Endodermal cell (in vitro differentiated cells): ENCODE measurements at places on chromosomes 4 and X. TPM values are rescaled to one million over a fixed set of nuclear protein-coding genes. Genes with fewer than 3 reads are reported as not detected.

DNA sequence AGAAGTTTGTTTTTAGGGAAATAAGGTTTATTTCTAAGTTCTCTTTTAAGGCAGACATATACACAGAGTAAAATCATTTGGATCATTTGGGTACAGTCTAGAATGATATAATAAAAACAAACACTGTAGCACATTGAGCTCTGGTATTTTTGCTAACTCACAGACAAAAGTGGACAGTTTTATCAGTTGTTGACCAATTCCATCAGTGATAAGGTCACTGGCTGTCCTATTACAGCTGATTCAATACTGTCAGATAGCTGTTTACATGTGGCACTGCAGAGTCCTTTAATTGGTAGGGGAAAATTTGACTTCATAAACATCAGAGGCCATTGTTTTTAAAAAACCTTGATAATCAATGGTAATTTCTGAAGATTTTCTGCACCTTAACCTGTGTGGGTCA, 3.5 kb downstream of the IBSP start:
- H3K36me3 ChIP-seq: no peaks in the 10 kb centered on the region
- no peaks in the 10 kb centered on the region for H3K27me3 ChIP-seq
- no peaks in the 10 kb centered on the region for H3K4me1 ChIP-seq
- no peak overlapping the region for H3K4me3 ChIP-seq

DNA sequence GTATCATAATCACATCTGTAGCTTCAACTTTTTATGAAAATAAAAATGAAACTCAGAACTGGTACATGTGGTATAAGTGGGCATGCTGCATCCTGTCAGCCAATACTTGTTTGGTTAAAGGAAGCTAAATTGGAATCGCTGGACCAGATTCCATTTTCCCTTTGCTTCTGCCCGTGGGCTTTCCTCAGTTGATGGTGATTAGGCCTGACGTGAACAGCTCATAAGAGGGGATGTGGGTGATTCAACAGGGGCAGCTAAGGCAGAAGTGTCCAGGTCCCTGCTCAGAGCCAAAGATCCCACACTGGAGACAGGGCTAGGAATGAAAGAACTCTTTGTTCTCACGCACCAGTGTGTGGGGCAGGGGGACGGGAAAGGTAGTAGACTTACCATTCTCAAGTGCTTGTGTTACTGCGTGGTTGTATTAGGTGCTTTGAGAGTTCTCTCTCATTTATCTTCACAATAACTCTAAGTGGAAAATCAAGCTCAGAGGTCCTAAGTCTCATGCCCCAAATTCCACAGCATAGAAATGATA, 63.2 kb upstream of the GUCY1A1 start:
- no peaks in the 10 kb centered on the region for H3K4me1 ChIP-seq
- no peaks in the 10 kb centered on the region for H3K27me3 ChIP-seq
- DNase-seq: no peak

The HTN3 gene
- not detected in 3 replicates for total RNA-seq

- no peak for DNase-seq
- no peak overlapping the region for H3K27ac ChIP-seq
- H3K36me3 ChIP-seq: no peaks in the 10 kb centered on the region
- H3K27me3 ChIP-seq: no peaks in the 10 kb centered on the region
- no peak overlapping the region for H3K4me3 ChIP-seq
Measured at GRCh38 chrX:150575419-150575814, 7.0 kb downstream of the MTM1 start.

The GATA1 gene
- total RNA-seq: not detected in 2 replicates

DNA sequence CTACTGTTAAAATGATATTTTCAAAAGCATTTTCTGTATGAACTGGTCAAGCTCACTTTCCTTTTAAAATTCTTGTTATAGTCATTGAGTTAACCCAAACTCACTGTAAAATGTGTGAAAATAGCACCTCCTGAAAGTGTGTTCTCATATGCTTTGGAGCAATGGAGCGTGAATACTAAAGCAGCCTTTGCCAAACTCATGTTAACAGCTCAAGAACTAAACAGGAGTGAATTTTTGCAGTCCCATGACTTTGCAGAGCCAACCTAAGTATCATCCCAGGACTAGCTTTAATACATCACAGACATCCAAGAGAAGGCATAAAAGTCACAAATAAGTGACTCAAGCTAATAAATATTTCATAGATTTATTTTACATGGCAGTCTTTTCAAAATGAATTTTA, 2.3 kb downstream of the AMMECR1 start:
- DNase-seq: no peak
- no peaks in the 10 kb centered on the region for H3K27me3 ChIP-seq
- no peaks in the 10 kb centered on the region for H3K36me3 ChIP-seq
- no peaks in the 10 kb centered on the region for H3K4me1 ChIP-seq
- no peak overlapping the region for H3K27ac ChIP-seq
- H3K4me3 ChIP-seq: peak overlapping the region; percentile 95

The AFF2 gene
- 3.7 TPM in 2 replicates for total RNA-seq

DNA sequence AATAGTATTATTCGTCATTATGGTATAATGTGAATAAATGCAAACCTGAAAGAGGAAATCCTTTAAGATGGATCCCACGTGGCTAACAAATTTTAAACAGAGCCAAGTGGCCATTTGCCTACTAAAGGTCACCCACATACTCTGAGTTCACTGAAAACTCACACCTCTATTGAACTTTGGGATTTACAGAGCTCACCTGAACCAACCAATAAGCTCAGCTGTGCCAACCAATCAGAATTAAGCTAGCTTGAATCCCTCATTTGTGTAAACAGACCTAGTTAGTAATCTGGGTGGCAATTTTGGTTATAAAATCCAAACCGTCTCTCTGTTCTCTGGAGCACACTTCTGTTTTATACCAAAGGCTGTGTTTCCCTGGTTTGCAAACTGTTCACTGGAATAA, 5.4 kb upstream of the NUDT9 start:
- no peaks in the 10 kb centered on the region for H3K36me3 ChIP-seq
- H3K27ac ChIP-seq: no peak overlapping the region

The IL3RA gene
- total RNA-seq: not detected in 2 replicates

The SPANXC gene
- not detected in 2 replicates for total RNA-seq

GRCh38 chr4:46387956-46388355, 2.0 kb downstream of the GABRA2 start:
- no peaks in the 10 kb centered on the region for H3K36me3 ChIP-seq
- no peaks in the 10 kb centered on the region for H3K4me1 ChIP-seq
- DNase-seq: no peak
- H3K27me3 ChIP-seq: peaks cover 75% of the 10 kb centered on the region
- H3K27ac ChIP-seq: no peak overlapping the region
- H3K4me3 ChIP-seq: no peak overlapping the region

The KANTR gene
- total RNA-seq: 10.5 to 20.5 TPM (median 14.4 TPM) in 3 replicates

DNA sequence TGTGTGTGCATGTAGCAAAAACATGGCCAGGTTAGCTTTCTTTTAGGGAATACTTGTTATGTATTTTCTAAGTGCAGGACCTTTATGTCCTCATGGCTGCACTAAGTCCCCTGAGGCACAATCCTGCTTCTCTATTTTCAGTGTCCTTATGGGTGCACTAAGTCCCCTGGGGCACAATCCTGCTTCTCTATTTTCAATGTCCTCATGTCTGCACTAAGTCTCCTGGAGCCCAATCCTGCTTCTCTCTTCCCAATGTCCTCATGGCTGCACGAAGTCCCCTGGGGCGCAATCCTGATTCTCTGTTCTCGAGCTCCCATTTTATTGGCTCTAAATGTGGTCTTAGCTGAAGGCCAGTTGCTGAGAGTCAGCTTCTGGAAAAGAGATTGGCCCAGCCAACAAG, 49.7 kb upstream of the GPRIN3 start:
- no peak overlapping the region for H3K27ac ChIP-seq
- H3K27me3 ChIP-seq: no peaks in the 10 kb centered on the region
- H3K36me3 ChIP-seq: no peaks in the 10 kb centered on the region
- H3K4me1 ChIP-seq: no peaks in the 10 kb centered on the region
- no peak overlapping the region for H3K4me3 ChIP-seq

The NLGN3 gene
- total RNA-seq: 0.88 and 1.3 TPM in 2 replicates

The ZCCHC12 gene
- total RNA-seq: 3.0 to 4.2 TPM (median 3.4 TPM) in 3 replicates

DNA sequence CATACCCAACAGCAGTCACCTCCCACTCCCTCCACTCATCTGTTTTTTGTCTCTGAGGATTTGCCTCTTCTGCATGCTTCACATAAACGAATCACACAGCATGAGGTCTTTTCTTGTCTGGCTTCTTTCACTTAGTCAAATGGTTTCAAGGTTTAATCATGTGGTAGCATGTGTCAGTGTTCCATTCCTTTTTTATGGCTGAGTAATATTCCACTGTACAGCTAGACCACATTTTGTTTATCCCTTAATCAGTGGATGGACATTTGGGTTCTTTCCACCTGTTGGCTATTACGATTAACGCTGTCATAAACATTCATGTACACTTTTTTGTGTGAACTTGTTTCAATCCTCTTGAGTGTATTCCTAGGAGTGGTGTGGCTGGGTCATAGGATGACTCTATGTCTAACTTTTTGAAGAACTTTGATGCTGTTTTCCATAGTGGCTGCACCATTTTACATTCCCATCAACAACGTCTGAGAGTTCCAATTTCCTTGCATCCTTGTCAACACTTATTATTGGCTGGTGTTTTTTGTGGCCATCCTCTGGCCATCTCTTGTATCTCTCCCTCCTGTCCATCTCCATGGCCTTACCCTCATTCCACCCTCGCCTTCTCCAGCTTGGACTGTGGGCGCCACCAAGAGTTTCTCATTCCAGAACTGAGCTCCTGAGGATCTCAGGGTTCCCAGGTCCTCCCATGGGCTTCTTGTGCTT, 12.4 kb upstream of the NSG1 start:
- H3K27me3 ChIP-seq: peaks cover 14% of the 10 kb centered on the region
- no peaks in the 10 kb centered on the region for H3K4me1 ChIP-seq
- no peak for DNase-seq
- no peak overlapping the region for H3K27ac ChIP-seq
- no peaks in the 10 kb centered on the region for H3K36me3 ChIP-seq
- no peak overlapping the region for H3K4me3 ChIP-seq

DNA sequence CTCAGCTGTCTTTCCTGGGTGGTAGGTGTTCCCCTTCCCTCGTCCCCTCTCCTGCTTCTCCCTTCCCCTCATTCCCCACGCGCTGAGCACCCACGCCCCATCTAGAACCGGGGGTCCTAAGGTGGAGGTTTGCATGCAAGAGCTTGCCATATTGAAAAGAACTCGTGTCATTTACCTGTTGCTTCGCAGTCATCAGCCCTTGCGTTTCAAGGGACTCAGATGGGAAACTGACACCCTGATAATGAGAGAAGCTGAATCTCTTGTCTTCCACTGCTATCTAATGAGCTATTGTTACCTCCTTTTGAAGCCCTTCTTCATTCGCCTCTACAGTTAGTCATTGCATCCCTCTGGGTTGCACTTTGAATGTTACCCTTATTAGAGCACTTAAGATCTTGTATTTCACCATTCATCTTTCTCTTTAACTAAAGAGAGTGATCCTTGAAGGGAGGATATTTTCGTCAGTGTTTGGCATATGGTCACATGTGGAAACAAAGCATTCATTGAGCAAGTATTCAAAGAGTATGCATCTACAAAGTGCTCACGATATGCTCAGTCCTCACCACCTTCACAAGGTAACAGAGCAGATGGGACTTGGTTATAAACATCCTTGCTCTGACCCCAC, 25.7 kb downstream of the ARL9 start:
- DNase-seq: no peak
- H3K4me3 ChIP-seq: peak overlapping the region; percentile 83
- H3K4me1 ChIP-seq: no peaks in the 10 kb centered on the region
- peaks cover 61% of the 10 kb centered on the region for H3K27me3 ChIP-seq
- H3K27ac ChIP-seq: no peak overlapping the region
- H3K36me3 ChIP-seq: no peaks in the 10 kb centered on the region

DNA sequence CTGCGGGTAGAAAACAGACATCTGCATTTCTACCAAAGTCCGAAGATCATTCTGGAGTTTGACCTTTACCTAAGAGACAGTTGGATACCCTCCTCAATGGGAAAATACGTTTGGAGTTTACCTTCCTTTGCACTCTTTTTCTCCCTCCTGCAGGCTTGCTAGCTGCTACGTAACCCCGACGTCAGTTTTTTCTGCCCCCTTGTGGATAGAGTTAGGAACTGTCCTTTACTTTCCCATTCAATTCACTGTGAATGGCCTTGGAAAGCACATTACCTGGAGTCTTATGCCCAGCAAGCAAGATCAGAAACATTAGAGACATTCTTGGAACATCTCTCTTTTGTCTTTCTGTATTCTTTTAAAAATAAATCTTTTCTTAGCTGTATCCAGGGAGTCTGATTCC, 250.7 kb downstream of the NAP1L3 start:
- no peaks in the 10 kb centered on the region for H3K4me1 ChIP-seq
- DNase-seq: peak; percentile 70
- no peak overlapping the region for H3K4me3 ChIP-seq
- H3K27ac ChIP-seq: no peak overlapping the region

- no peaks in the 10 kb centered on the region for H3K4me1 ChIP-seq
- H3K27ac ChIP-seq: no peak overlapping the region
- H3K36me3 ChIP-seq: no peaks in the 10 kb centered on the region
- no peaks in the 10 kb centered on the region for H3K27me3 ChIP-seq
- H3K4me3 ChIP-seq: no peak overlapping the region
Measured at GRCh38 chr4:113776679-113777078, 15.1 kb upstream of the CAMK2D start.

DNA sequence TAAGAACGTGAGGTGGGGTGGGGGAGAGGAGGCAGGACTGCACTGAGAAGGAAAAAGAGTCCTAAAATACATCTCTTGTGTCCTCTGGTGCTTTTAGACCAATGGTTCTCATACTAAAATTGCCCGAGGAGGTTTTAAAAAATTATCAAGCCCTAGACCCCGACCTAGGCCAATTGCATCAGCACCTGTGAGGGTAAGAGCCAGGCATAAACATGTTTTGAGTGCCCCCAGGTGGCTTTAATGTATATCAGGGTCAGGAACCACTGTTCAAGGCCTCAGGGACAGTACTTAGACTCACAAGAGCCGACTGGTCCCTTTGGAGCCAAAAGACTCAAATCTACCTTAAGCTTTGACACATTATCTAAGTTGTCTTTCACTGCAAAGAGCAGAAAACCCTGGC, 37.5 kb upstream of the TMEM150C start:
- peak; percentile 81 for DNase-seq
- no peaks in the 10 kb centered on the region for H3K27me3 ChIP-seq
- H3K4me1 ChIP-seq: no peaks in the 10 kb centered on the region
- H3K4me3 ChIP-seq: no peak overlapping the region
- no peak overlapping the region for H3K27ac ChIP-seq
